ENCODE measurements at places on chromosomes 2 and 18.

GRCh38 chr18:75231053-75231406, 20.4 kb downstream of the TSHZ1 start:
- DNase-seq = no peak

DNA sequence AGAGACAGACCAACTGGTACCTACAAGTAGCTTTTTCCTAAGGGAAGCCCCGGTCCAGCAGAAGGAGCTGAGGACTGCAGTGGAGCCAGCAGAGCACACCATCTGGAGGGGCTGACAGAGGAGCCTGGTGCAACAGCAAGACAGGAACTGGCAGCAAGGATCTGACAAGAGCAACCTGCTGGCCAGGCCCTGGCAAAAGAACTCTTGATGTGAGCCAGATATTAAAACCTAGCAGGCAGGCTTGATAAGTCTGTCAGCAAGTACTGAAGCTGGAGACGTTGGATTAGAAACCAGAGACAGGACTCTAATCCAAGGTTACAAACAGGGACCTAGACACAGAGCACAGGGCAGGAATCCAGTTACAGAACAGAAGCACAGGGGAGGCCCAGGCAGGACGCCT, 260.7 kb upstream of the MGAT5 start:
- no peak for DNase-seq

GRCh38 chr2:47568164-47568850, 165.4 kb downstream of the MSH2 start:
- DNase-seq = no peak

DNA sequence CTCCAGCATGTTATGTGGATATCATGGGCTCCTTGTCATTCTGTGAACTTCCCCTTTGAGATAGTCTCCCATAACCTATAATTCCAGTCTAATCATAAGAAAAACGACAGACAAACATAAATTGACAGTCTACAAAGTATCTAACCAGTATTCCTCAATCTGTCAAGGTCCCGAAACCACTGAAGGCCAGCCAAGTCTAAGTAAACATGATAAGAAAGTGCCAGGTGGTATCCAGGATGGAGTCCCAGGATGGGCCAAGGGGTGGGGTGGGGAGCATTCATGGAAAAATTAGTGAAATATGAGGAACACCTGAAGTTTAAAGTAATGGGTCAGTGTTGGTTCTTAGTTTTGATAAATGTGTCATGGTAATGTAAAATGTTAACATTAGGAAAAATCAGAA, 355.5 kb downstream of the DPP10 start:
- no peak for DNase-seq

DNA sequence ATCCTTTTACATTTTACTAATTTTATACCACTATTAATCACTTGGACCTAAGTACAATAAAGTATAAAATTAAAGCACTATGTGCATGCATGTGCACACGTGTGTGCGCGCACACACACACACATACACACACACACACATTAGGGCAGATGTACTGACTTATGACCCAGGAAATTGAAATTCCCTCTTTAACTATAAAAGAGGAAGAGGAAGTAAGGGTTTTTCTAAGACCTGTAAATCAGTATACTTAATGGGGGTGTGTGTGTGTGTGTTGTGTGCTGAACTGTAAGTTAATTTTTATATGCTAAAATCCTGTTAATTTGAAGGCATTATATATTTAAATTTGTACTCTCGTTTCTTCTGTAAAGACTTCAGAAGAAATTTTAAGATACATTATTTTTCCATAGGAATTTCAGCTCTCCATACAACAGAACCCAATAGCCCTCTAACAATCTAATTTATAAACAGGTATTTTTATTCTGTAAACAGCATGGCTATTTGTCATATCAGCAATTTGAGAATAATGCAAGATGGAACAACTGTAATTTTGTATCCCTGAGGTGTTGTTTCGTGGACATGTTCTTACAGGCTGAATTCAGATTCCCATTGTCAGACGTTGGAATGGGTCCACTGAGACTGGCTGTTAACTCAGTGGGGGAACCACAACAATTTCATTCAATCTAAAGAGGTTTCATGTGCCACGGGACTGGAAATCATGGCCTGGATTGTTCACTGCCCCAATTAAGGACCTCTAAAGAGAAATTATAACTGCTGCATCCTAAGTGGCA, 90.9 kb downstream of the PLA2R1 start:
- DNase-seq = no peak

DNA sequence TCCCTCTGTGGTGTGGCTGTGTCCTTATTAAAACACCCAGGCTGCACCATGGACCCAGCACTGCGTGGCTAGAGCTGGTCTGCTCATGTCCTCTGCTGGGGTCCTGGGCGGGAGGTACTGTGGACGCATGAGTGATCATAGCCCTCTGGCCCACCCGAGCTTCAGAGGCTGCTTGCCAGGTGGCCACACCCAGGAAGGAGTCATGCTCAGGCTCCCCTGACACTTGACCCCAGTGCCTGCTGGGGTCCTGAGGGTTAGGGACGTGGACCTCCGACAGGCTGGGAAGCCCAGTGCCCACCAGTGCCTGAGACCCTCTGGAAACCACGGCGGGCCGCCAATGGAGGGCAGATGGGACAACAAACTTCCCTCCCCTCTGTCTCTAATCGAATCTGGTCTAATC, 66.3 kb upstream of the HS6ST1 start:
- no peak for DNase-seq

DNA sequence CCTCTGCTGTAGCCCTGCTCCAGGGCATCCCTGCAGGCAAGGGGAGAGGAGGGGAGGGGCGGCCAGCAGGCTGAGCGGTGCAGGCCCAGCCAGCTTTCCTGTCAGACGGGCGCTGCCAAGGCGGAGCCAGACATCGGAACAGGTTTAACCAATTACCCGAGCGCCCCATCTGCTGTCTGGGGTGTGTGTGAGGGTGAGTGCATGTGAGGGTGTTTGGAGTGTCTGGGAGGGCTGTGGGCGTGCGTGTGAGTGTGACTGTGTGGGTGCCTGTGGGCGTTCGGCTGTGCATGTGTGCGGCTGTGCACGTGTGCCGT, 20.0 kb downstream of the EMX1 start:
- DNase-seq = no peak

DNA sequence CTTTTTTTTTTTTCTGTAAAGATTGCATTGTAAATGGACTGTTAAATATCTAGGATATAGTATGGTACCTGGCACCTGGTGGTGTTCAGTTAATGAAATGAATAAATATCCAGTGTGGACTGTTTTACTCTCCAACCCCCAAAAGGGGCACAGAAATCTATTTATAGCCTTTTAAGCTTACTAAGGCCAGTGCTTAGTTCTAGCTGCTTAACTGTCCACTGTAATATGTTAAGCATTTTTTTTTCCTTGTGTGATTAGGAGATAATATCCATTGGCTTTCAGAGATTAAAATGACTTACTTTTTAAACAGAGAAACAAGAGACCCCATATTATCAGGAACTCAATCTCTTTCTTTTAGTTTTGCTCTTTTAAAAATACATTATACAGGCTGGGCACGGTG, 84.4 kb downstream of the ZNF532 start:
- no peak for DNase-seq

DNA sequence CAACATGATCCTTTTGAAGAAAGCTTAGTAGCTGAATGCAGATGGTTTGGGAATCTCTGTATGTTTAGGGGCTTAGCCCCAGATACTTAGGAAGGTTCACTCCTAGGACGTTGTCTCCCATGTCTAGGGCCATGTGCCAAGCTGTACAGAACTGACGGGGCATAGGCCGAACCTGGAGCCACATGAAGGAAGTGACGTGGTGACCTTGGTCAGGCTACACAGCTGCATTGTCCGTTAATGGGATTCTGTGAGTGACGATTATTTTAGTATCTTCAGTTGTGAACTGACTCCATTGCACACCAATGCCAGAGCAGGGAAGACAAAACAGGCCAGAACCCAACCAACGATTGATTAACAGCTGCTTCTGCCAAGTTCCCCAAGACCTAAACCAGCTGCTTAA, 139.3 kb downstream of the TPO start:
- DNase-seq = no peak

DNA sequence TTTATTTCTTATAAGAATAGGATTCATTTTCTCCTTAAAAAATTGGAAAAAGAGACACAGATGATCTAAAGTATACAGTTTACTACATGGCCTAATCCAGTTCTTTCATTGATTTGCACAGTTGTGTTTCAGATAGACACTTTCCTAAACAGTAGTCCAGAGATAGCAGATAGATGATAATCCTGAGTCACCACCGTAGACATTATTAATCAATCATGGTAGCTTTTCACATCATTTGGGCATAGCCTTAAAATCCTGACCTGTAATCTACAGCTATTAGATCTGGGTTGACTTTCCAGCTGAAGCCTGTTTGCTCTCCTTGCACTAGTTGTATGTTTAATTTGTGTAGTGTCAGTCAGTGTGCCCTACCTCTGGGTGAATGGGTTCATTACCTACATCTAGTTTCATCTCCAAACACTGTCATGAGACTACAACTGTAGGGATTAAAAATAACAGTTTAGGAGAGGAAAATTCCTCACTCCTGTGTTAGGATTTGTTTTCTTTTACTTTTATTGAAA, 14.1 kb downstream of the C18orf63 start:
- no peak for DNase-seq

GRCh38 chr2:127012215-127012614, 94.7 kb downstream of the BIN1 start:
- DNase-seq = no peak

- no peak for DNase-seq
Observed at GRCh38 chr2:40507432-40507831, 55.5 kb upstream of the SLC8A1 start.

DNA sequence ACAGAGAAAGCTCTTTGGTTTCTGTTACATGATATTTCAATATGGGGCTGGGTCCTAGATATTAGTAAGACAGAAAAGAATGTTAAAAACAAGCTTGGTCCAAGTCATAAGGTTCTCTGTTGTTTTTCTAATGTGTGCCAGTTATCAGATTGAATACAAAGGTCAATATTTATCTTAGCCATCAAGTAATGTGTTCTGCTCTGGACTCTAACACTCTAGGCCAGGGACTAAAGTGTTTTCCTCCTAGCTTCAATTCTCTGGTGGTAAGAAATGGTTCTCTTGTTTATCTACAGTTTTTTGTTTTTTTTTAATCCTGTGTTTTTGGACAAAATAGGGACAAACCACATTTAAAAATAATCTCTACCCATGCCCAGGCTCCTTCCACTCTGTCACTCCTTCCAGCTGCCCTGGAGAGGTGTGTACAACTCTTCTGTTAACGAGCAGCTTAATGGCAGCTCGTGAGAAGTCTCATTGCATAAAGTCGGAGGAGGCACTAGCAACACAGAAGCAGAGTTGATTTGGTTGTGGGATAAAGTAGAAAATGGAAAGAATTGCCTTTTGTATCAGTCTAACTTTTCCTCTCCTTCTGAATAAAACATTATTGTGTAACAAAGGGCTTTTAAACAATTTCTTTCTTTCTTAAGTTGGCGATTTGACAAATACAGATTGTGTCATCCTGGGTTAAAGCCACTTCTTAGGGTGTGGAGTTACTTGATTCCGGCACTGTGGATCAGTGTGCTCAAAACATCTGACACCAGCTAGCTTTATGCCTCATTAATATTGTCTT, 8.0 kb upstream of the SESTD1 start:
- no peak for DNase-seq

- DNase-seq = no peak
Observed at GRCh38 chr2:20868377-20868776, 45.5 kb upstream of the LDAH start.

GRCh38 chr2:27408601-27409320, 630 bp downstream of the PPM1G start:
- DNase-seq = no peak

GRCh38 chr18:50898919-50899318, 20.0 kb downstream of the ME2 start:
- no peak for DNase-seq

GRCh38 chr2:70938586-70938950, 2.9 kb downstream of the ATP6V1B1 start:
- DNase-seq = no peak

DNA sequence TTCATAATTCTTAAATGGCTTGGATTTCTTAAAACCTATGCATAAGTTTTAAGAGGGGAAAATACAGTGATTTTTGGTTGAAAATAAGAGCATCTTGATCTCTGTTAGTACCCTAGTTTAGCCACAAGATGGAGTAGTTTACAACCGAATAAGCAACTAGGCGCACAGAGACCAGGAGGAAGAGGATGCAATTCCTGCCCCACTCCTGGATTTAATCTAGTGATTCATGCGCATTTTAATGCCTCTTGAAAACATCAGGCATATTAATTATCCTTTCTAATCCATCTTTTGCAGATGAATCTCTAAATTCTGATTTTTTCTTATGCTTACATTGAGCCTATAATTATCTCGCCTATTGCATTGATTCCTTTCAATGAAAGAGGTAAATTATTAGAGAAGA, 76.7 kb downstream of the MRPS9 start:
- no peak for DNase-seq

DNA sequence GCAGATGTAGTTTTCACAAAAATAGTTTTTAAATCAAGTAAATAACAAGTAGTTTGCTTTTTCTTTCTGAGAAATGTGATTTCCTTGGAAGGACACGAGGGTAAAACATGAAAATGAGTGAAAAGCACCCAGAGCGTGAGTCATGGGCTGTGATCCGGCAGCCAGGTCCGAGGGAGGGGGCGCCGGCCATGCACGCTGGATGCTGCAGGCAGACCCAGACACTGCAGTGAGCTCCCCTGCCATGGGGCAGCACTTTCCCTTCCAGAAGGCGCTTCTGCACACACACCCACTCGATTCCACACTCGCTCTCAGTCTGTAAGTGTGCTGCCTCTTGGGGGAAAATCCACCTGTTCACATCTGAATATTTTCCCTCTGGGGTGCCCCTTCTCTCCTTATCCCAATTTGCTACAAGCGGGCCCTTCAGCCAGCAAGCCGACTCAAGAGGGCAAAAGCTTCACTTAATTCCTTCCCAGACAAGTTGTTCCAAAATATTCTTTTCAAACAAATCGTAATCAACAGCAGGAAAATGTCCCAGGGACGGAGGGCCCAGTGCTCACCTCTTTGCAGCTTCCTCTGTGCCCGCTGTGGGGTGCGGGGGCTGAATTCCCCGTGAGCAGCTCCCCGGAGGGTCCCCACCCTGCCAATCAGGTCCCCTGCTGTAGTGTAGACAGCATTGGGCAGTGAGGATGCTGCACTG, 87.0 kb upstream of the ID2 start:
- DNase-seq = no peak

GRCh38 chr2:20067992-20068584, 16.7 kb upstream of the LAPTM4A start:
- DNase-seq = no peak

DNA sequence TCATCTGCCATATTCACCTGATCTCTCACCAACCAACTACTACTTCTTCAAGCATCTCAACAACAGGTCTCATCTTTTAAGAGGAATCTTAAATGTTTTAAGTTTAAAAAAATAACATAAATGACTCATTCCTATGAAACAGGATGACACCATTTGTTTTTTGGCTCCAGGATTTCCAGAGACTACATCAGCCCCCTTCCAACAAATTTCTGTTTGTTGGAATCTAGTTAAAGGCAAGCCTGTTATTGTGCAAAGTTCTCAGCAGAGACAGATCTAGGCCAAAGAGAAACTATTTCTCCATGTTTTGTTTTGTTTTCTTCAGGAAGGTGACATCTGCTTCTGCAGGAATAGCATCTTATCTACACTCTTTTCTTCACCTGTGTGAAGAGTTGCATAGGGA, 204.8 kb upstream of the SH3BP4 start:
- no peak for DNase-seq
